Omental fat pad (tissue), 4 donors: ENCODE measurements at places on chromosomes 16 and 17.

DNA sequence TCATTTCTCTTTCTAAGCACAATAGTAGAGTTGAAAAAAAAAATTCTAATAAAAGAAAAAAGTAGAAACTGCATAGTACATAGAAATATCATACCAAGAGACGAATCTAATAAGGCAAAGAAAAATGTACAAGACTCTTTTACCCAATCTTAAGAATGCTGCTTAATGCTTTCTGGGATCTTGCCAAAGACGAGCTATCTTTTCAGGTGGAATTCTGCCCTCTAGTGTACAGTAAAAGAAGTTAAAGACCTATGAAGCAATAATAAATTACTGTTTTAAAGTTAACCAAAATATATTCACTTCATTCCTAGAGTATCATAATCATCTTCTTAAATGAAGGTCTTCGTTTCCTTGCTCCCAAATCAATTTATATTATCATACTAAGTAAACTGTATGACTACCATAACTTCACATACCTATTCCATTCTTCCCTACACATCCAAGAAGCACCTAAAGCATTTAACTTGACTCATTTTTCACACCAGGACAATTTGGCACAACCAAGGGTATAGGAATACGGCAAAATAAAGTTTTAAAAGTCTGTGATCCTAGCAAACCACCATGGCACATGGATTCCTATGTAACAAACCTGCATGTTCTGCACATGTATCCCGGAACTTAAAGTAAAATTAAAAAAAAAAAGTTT, 47.7 kb downstream of the CFDP1 start:
- DNase-seq: no peak

DNA sequence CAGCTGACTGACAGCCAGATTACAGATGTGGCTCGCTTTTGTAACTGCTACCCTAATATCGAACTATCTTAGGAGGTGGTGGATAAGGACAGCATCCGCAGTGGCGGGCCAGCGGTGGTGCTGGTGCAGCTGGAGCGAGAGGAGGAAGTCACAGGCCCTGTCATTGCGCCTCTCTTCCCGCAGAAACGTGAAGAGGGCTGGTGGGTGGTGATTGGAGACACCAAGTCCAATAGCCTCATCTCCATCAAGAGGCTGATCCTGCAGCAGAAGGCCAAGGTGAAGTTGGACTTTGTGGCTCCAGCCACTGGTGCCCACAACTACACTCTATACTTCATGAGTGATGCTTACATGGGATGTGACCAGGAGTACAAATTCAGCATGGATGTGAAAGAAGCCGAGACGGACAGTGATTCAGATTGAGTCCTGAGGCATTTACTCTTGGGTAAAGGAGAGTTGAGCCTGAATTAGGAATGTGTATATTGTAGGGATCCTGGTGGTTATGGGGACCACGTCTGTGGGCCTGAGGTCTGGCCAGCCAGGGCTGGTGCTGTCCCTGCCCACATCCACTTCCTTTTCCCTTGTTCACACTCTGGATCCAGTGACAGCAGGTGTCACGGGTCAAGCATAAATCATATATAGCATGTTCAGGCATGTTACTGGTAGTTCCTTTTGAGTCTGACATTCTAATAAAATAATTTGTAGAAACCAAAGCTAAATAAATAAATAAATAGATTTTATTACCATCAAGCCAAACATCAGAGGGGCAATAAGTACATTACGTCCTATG, 89.0 kb upstream of the SMURF2 start:
- DNase-seq: no peak

GRCh38 chr17:1890758-1891450, 61.1 kb downstream of the RPA1 start:
- no peak for DNase-seq

GRCh38 chr16:16989368-16989767, 481.4 kb downstream of the XYLT1 start:
- no peak for DNase-seq

GRCh38 chr17:81338274-81339190, 43.4 kb upstream of the SLC38A10 start:
- no peak for DNase-seq

DNA sequence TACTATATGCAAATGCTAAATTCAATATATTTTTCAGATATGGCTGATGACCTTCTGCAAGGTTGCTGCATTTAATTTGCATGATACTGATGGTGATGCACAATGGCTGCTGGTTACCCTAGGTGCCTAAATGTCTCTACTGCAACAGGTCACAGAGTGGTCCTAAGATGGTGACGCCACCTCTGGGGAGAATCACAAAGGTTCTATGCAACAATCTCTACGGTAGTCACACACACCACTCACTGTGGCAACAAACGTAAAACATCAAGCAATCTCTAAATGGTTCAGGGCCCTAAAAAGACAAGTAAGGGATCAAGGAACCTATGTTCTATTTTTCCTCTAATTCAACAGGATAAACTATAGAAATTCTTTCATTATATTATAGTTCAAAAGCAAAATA, 293.3 kb downstream of the CEP112 start:
- DNase-seq: no peak

GRCh38 chr16:66923247-66923731, 2.0 kb downstream of the RRAD start:
- no peak for DNase-seq

- DNase-seq: no peak
These were observed 528 bp downstream of the ITFG1 start for GRCh38 chr16:47460359-47460710.

DNA sequence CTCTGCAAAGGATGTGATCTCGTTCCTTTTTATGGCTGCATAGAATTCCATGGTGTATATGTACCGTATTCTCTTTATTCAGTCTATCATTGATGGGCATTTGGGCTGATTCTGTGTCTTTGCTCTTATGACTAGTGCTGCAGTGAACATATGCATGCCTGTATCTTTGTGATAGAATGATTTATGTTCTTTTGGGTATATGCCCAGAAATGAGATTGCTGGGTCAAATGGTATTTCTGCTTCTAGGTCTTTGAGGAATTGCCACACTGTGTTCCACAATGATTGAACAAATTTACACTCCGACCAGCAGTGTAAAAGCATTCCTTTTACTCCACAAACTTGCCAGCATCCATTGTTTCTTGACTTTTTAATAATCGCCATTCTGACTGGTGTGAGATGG, 60.2 kb upstream of the ADORA2B start:
- DNase-seq: no peak

DNA sequence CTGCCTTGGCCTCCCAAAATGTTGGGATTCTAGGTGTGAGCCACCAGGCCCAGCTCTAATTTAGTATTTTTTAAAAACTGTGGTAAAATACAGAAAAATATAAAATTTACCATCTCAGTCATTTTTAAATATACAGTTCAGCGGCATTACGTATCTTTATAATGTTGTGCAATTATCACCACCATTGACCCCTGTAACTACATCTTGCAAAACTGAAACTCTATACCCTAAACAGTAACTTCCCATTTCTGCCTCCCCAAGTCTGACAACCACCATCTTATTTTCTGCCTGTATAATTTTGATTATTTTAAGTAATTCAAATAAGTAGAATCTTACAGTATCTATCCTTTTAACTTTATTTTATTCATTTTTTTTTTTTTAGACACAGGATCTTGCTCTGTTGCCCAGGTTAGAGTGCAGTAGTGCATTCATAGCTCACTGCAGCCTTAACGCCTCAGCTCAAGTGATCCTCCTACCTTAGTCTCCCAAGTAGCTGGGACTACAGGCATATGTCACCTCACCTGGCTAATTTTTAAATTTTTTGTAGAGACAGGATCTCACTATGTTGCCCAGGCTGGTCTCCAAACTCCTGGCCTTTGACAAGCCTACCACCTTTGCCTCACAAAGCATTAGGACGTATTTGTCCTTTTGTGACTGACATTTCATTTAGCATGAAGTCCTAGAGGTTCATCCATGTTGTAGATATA, 10.9 kb upstream of the GGA2 start:
- DNase-seq: no peak

DNA sequence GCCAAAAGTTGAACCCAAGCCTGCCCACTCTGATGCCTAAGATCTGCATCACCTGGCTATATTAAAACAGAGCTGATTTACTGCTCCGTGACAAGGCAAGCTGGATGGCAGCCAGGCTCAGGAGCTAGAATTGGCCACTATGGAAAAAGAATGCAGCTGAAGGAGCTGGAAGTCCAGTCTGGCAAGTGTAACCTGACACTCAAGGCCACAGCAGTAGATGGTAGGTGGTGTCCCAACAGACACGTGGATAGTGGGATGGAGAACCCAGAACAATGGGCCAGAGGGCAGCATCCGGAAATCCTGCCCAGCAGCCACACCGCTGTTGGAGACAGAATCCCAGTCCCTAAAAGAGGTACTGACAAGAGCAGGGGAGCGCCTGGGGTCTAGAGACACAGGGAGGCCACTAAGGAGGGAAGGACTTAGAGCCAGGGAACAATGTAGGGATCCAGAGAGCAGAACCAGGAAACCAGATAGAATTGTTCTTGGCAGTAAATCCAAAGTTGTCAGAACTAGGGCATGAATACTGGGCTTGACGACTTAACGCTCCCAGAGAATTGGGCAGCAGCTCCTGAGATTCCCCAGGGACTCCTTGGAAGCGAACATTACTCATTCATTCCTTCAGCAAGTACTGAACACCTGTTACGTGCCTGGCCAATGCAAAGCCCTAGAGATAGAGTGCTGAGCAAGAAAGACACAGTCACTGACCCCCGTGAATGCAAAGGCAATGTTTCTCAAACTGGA, 85.7 kb downstream of the CDYL2 start:
- no peak for DNase-seq

DNA sequence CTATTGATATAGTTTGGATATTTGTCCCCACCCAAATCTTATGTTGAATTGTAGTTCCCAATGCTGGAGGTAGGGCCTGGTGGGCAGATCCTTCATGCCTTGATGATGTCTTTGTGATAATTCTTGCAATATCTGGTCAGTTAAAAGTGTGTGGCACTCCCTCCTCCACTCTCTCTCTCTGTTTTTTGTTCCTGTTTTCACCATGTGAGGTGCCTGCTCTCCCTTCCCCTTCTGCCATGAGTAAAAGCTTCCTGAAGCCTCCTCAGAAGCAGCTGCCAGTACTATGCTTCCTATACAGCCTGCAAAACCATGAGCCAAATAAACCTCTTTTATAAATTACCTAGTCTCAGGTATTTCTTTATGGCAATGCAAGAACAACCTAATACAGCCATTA, 47.3 kb downstream of the TOM1L2 start:
- no peak for DNase-seq

GRCh38 chr16:84283314-84284153, 11.1 kb upstream of the WFDC1 start:
- no peak for DNase-seq

- DNase-seq: peak; percentile 52
These were observed 23.2 kb downstream of the MAP3K14 start for GRCh38 chr17:45293413-45294211.

- no peak for DNase-seq
These were observed 8.8 kb upstream of the CEP20 start for GRCh38 chr16:15897121-15897780.

DNA sequence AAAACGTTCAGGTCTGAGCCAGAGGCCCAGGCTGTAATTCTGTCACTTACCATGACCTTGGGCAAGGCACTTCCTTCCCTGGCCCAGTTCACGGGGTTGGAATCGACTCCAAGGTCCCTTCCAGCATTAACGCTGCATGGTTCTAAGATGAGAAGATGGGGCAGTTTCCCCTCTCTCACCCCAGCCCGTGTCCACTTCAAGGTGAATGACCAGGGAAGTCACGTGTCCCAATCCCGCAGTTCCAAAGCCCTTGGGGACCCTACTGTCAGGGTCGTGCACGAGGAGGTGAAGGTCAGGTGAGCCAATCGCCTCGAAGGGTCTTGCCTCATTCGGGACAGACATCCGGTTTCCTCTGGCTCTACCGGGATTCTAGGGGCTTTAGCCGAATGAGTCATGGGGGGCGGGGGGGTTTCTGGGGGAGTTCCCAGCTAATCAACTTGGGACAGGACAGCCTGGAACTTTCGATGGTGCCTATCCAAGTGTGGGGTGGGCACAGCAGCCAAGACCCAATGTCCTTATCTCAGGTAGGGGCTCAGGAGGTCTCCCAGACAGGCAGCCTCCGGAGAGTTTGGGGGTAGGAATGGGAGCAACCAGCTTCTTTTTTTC, 762 bp upstream of the CSF3 start:
- DNase-seq: no peak

- no peak for DNase-seq
These were observed 221.4 kb downstream of the MSI2 start for GRCh38 chr17:57477522-57478362.

DNA sequence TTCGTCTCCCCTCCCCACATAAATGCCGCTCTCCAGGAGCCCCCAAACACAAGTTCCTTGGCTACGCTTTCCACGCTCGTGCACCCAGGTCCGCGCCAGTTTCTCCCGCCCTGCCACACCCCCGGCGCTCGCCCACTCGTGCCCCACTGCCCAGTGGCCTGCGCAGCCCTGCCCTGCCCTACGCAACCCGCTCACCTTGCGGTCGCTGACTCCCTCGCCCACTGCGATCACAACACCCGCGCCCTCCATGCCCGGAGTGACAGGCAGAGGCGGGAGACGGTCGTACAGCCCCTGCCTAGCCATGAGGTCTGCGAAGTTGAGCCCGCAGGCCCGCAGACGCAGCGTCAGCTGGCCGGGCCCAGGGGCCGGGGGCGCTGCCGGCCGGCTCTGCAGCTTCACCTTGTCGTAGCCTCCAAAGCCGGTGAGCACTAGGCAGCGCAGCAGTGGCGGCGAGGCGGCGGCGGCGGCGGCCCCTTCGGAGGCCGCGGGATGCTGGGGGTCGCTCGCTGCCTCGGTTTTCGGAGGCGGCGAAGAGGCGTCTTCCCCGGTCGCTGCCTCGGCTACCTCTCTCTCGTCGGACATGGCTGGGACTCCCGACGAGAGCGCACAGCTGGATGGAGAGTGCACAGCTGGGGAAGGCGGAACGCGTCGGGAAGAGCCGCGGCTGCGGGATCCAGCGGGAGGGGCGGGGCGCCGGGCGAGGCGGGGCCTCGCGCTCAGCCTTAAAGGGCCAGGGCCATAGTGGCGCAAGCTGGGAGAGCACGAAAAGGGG, at the start of gene VAT1:
Gene VAT1 (minus strand): TSS at position 645 of the 772 bp plus-strand sequence. CDS start 63 bp downstream, at position 582.
- DNase-seq: peak; percentile 45

DNA sequence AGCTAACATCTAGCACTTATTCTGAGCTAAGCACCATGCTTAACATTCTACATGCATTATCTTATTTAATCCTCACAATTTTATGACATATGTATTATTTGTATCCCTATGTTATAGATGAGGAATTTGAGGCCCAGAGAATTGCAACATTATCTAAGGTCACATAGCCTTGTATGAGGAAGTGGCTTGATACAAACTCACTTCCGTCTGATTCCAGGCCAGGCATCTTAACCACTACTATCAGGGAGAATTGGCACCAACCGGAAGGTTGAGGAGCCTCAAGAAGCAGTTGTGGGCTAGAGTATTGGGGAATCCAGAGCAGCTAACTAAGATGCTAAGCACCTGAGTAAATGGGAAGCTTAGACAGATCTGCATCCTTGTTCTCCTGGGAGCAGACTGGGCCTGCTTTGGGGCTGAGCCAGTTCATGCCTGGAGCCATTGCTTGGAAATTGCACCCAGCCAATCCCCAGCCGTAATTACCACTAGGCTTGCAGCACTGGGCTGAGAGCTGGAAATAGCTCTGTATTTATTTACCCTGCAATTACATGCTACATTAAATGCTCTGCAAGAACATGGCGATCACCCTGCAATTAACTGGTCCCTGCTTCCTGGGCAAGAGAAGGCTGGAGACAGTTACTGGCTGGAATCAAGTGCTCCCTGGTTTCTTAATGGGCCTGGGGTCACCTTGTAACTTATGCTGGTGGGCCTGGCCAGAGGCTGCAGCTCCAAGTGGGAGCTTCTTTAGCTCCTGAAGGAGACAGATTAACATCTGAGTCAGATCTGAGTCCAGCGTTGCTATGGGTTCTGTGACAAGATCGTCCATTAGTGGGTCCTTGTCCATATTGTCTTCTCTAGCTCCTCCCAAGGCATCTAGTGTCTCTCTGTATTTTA, 273.1 kb upstream of the CCL2 start:
- no peak for DNase-seq
